NCI-H1092 (cell line): ENCODE measurements at places on chromosomes 1 and 21.

GRCh38 chr1:229986737-229987337 is 80.2 kb upstream of the GALNT2 start:
- no peak for DNase-seq

DNA sequence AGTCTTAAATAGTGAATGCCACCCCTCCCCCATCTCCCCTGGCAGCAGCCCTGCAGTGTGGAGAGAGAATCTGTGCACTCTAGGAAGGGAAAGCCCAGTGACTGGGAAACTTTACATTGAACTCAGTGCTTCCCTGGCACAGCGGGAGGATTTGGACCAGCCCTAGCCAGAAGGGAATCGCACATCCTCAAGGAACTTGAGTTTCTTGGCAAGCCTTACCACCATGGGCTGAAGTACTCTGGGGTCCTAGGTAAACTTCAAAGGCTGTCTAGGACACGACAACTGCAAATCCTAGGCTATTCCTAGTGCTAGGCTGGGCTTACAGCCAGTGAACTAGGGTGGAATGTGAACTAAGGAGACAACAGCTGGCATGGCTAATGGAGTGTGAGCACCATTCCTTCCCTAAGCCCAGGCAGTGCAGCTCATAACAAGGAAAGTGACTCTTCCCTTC is 88.3 kb downstream of the COL24A1 start:
- DNase-seq = no peak

- DNase-seq = no peak
These were observed 64.4 kb upstream of the BARHL2 start for GRCh38 chr1:90781534-90781933.

GRCh38 chr1:57623039-57623790 is 199.4 kb upstream of the DAB1 start:
- DNase-seq = no peak

GRCh38 chr1:64745181-64745985 is 508 bp downstream of the RAVER2 start:
- no peak for DNase-seq

GRCh38 chr21:15444118-15444960 is 285.4 kb upstream of the USP25 start:
- DNase-seq = no peak

DNA sequence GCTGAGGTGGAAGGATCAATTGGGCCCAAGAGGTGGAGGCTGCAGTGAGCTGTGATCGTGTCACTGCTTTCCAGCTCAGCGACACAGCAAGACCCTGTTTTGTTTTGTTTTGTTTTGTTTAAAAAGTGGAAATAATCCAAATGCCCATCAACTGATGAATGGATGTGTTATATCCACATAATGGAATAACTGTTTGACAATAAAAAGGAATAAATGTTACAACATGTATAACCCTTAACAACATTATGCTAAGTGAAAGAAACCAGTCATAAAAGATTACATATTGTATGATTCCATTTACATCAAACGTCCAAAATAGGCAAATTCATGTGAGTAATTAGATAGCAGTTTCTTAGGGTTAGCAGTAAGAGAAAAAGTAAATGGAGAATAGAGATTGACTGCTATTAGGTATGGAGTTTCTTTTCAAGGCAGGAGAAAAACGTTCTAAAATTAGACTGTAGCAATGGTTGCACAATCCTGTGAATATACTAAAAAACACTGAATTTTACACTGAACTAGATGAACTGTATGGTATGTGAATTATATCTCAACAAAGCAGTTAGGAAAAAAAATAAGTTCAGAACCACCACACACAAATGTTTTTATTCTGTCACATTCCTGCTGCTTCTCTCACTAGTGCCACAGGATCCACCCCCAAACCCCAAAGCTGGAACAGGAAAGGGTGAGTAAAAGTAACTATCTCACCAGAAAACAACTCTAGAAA is 15.7 kb downstream of the FOXJ3 start:
- DNase-seq = no peak

GRCh38 chr1:233045588-233045987 is 95.2 kb downstream of the NTPCR start:
- DNase-seq = no peak

- no peak for DNase-seq
These were observed 128.3 kb downstream of the NRDC start for GRCh38 chr1:51750218-51750617.

- no peak for DNase-seq
These were observed 75.0 kb upstream of the C8B start for GRCh38 chr1:57040811-57041210.

GRCh38 chr1:25996966-25997827 is 666 bp downstream of the PAFAH2 start:
- DNase-seq = no peak

- DNase-seq = no peak
These were observed 1.5 kb upstream of the COL16A1 start for GRCh38 chr1:31705080-31705866.

DNA sequence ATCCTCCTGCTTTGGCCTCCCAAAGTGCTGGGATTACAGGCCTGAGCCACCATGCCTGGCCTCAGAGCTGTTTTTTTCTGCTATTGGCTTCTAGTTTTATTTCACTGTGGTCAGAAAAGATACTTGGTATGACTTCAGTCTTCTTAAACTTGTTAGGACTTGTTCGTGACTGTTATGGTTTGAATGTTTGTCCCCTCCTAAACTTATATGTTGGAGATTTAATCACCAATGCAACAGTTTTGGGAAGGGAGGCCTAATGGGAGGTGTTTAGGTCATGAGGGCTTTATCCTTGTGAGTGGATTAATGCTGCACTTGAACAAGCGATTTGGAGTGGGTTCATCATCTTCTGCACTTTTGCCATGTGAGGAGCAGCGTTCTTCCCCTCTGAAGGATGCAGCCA is 24.5 kb upstream of the SOD1 start:
- no peak for DNase-seq

DNA sequence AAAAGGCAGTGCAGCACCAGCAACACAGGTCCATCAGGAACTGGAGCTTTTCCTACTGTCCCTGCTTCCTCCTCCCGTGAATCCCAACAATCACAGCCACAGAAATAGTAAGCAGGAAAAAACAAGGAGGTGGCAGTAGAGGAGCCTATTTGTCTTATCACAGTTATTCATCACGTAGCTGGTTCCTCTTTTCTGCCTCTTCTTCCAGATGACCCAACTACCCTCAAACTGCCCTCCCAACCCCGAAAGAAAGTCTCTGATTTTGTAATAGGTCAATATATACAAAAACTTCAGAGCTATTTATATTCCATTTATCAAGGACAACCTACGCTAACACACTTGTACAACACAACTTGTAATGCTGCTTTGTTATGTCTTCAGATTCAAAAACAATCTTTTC is 21.4 kb downstream of the GNB1 start:
- DNase-seq = no peak

DNA sequence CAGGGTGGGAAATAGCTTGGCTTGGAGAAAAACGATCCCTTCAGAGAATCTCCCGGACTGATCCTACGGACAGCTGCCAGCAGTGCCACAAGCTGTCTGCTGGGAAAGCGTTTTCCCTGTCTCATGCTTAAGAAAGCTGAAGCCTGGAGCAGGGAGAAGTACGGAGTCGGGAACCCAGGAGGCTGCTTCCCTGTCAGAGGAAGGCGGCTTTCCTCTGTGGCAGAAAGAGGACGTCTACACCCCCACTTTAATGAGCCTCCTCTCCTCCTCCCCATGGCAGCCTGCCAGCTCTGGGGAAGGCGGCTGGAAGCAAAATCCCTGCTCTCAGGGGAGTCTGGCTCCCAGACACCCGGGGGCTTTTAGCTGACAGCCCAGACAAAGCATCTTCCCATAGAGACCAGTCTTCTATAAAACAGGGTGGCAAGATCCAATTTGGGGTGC is 7.3 kb downstream of the KIF21B start:
- DNase-seq = peak; percentile 84

DNA sequence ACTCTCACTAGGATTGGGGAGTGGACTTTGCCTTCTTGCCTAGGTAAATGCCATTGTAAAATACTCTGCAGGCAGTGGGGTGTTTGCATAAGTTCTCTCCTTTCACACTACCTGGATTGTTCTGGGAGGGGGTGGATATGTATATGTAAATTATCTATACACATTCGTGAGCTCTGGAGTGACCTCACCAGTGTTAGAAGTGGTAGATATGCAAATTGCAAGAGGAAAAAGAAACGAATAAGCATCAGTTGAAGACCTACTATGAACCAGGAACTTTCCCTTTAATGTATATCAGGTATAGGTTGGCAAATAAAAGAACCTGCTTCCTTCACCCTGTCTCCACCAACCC is 1.5 kb upstream of the ARHGEF11 start:
- no peak for DNase-seq

GRCh38 chr1:25697435-25698217 is 81.0 kb downstream of the MAN1C1 start:
- no peak for DNase-seq

DNA sequence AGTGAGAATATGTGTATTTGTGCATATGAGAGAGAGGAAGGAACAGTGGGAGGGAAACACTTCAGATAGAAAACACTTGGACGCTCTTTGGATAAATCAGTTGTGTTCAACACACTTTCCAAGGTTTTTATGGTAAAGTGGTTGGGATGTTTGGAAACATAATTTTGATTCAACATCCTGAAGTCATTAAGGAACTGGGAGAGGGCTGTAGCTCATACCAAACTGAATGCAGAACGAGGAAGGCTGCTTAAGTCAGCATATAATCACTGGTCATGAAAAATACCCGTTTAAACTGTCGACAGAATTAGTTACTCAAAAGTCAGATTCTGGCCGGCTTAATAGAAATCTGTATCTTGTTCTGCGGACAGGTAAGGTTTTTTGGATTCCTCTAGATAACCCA is 14.9 kb downstream of the LIX1L start:
- no peak for DNase-seq

- DNase-seq = no peak
These were observed 493.0 kb upstream of the ADGRL4 start for GRCh38 chr1:79499541-79499940.

GRCh38 chr21:41892726-41893125 is 13.6 kb upstream of the PRDM15 start:
- DNase-seq = no peak

GRCh38 chr1:20786253-20787028 is 666 bp downstream of the HP1BP3 start:
- DNase-seq = peak; percentile 97

DNA sequence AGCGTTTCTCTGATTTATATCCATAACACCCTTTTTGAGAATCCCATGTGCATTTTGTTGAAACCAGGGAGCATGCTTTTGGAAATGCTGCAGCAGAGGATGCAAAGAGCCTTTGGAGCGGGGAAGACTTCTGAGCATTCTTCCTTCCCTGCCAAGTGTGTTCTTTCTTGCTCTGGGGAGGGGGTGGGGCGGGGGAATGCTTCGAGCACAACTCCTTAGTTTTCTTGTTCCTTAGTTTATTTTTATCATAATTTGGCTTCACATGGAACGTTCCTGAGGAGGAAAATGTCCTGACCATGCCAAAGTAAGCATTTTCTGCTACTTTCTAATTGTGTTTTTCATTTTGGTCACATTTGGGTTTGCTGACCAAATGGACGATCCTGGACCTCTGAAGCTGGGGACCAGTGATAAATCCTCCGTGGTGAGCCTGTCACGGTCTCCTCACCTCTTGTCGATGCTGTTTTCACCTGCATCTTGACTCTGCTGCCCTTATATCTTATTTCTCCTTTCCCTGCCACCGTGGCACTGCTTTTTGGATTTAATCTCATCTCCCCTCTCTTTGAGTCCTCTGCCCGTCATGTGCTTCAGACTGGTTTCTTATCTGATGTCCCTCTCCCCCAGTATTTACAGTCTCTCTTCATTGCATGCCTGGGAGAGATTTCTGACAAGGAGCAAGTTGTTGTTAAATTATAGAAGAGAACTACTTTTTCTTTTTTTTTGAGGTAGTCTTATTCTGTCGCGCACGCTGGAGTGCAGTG is 2.4 kb downstream of the CTPS1 start:
- DNase-seq = no peak

- no peak for DNase-seq
These were observed 404.1 kb downstream of the PTPRU start for GRCh38 chr1:29640428-29640785.

- DNase-seq = no peak
These were observed 177.1 kb downstream of the NEGR1 start for GRCh38 chr1:72105201-72105600.

- DNase-seq = no peak
These were observed 237.0 kb downstream of the MRPL39 start for GRCh38 chr21:25370311-25370744.

GRCh38 chr1:198903203-198903602 is 264.4 kb downstream of the PTPRC start:
- DNase-seq = no peak

DNA sequence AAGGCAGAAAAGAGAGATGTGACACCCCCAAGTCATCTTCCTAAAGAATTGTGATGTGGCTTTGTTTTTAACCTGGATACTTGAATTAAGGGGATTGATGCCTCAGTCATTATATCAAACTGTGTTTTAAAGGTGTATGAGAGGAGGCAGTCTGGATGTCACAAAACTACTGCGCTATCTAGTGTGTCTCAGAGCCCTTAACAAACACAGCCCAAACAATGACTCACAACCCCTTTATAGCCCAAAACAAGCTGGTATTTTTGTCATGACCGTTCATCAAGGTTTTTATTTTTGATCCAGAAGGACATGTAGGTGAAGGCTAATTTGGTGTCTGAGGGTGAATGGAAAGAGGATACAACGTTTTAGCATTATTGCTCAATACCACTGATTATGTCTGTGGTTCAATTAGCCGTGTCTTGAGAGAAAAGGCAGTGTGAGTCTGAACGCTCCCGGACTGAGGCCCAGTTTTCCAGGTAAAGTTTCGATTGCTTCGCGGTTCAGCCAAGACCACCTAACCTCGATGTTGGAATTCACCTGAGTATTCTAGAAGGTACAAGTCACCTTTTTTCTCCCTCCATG is 71.6 kb downstream of the SGIP1 start:
- no peak for DNase-seq

DNA sequence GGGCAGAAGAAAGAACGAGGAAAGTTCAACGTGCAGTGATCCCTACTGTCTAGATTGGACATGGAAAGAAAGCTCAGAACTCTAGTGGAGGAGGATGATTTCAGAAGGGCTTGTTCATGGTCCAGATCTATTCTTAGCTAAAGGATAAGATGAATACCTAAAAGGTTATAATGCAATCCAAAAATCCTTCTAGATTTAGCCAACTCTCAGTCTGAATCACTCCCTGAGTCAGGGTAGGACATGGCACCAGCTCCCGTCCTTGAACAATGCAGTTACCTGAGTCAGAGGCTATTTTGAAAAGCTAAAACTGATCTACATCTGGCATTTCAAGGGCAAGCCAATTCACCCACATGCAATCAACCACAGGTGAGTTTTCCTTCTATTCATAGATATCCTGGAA is 38.8 kb upstream of the HIVEP3 start:
- DNase-seq = no peak

- no peak for DNase-seq
These were observed 2.8 kb downstream of the REG4 start for GRCh38 chr1:119808491-119808890.

GRCh38 chr1:199205740-199206441 is 567.1 kb downstream of the PTPRC start:
- no peak for DNase-seq

DNA sequence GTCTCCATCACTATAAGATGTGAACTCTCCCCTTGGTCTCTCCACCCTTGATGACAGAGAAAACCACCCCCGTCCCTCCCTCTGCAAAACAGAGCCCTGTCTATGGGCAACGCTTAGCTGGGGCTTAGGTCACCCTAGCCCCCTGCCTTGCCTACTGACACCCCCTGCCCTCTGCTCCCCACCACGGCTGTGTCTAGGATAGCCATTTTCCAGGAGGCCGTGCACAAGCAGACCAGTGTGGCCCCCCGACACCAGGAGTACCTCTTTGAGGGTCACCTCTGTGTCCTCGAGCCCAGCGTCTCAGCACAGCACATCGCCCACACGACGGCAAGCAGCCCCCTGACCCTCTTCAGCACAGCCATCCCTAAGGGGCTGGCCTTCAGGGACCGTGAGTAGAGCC is 8.5 kb downstream of the IKBKE start:
- DNase-seq = no peak
